ENCODE measurements at places on chromosomes 5 and 9. TPM values are rescaled to one million over a fixed set of nuclear protein-coding genes. Genes with fewer than 3 reads are reported as not detected.

Gene TERT
- total RNA-seq, result 0.82 TPM

Gene CCDC112
- 0.40 TPM for total RNA-seq

Gene YTHDC2
- total RNA-seq, result 32.8 TPM

GRCh38 chr5:89769975-89770374 is 639.6 kb downstream of the CETN3 start:
- H3K27ac ChIP-seq, result no peak overlapping the region
- no peaks in the 10 kb centered on the region for H3K4me1 ChIP-seq

GRCh38 chr9:88932766-88933165 is 58.5 kb upstream of the S1PR3 start:
- H3K27me3 ChIP-seq, result peaks cover 25% of the 10 kb centered on the region
- H3K36me3 ChIP-seq, result no peaks in the 10 kb centered on the region
- no peaks in the 10 kb centered on the region for H3K4me1 ChIP-seq
- no peak for DNase-seq
- no peak overlapping the region for H3K4me3 ChIP-seq

DNA sequence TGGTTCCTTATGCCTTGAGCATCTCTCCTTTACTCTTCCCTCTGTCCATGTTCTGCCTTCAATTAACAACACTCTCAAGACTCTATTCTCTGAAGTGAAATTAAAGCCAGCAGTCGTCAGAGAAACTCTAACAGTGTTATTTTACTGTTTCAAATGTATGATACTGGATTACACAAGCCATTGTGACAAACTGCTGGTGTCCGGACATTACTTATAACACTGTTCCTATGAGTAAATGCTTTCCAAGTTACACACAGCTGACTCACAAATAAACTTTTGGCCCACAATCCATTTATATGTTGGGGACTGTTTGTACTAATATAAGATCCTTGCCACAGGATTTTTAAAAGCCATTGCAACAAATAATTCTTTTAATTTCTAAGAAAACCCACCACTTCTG is 63.2 kb upstream of the GHR start:
- DNase-seq, result no peak
- H3K27me3 ChIP-seq, result no peaks in the 10 kb centered on the region
- no peaks in the 10 kb centered on the region for H3K4me1 ChIP-seq
- no peaks in the 10 kb centered on the region for H3K36me3 ChIP-seq
- no peak overlapping the region for H3K4me3 ChIP-seq

- H3K4me1 ChIP-seq, result no peaks in the 10 kb centered on the region
- DNase-seq, result no peak
- H3K27me3 ChIP-seq, result no peaks in the 10 kb centered on the region
- no peaks in the 10 kb centered on the region for H3K36me3 ChIP-seq
These were observed 228.3 kb upstream of the RASEF start for GRCh38 chr9:83291196-83291595.

GRCh38 chr9:90802386-90802985 is 867 bp downstream of the SYK start:
- H3K36me3 ChIP-seq, result no peaks in the 10 kb centered on the region
- DNase-seq, result no peak
- H3K27ac ChIP-seq, result no peak overlapping the region
- H3K4me1 ChIP-seq, result peaks cover 2% of the 10 kb centered on the region
- H3K4me3 ChIP-seq, result peak overlapping the region; percentile 45
- peaks cover 85% of the 10 kb centered on the region for H3K27me3 ChIP-seq

- no peak overlapping the region for H3K27ac ChIP-seq
- H3K4me3 ChIP-seq, result no peak overlapping the region
- DNase-seq, result no peak
- no peaks in the 10 kb centered on the region for H3K36me3 ChIP-seq
These were observed 30.7 kb upstream of the SYK start for GRCh38 chr9:90770927-90771326.

GRCh38 chr9:92637326-92637725 is 32.6 kb downstream of the IPPK start:
- DNase-seq, result peak; percentile 35
- peaks cover 3% of the 10 kb centered on the region for H3K4me1 ChIP-seq

Gene ADAMTSL1
- not detected for total RNA-seq

- peaks cover 13% of the 10 kb centered on the region for H3K27me3 ChIP-seq
- no peaks in the 10 kb centered on the region for H3K36me3 ChIP-seq
- no peaks in the 10 kb centered on the region for H3K4me1 ChIP-seq
These were observed 74.4 kb downstream of the FGF18 start for GRCh38 chr5:171493646-171494393.
